ENCODE measurements at places on chromosomes 2 and 18.

GRCh38 chr2:163405298-163405697, 330.5 kb downstream of the FIGN start:
- DNase-seq = no peak

- no peak for DNase-seq
Observed at GRCh38 chr2:71976685-71977084, 171.0 kb downstream of the CYP26B1 start.

DNA sequence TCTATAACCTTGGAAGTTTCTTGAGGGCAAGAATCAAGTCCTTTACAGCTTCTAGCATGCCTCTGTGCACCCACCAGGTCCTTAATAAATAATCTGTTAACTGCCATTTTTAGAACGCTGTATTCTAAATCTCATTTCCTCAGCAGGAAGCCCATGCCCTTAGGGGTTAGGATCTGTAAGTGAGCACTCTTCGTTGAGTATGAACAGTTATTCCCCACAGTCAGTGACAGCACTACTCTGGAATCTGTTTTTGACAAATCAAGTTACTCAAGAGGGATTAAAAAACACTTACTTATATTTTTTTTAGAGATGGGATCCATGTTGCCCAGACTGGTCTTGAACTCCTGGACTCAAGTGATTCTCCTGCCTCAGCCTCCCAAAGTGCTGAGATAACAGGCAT, 14.6 kb downstream of the PAIP2B start:
- no peak for DNase-seq

DNA sequence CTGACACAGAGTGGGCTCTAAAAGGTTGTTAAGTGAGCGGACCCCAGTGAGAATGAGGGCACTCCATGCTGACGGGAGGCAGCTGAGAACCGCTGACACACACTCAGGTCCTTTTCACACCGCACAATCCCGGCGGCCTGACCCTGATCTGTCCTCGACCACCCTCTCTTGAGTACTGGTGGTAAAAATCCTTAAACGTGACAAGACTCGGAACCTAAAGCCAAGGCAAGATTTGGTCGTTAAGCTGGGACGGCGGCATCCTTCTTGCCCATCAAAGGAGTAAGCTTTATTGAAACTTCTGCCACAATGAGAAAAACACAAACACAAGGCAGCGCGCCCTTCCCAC, 569 bp downstream of the TMX3 start:
- no peak for DNase-seq

DNA sequence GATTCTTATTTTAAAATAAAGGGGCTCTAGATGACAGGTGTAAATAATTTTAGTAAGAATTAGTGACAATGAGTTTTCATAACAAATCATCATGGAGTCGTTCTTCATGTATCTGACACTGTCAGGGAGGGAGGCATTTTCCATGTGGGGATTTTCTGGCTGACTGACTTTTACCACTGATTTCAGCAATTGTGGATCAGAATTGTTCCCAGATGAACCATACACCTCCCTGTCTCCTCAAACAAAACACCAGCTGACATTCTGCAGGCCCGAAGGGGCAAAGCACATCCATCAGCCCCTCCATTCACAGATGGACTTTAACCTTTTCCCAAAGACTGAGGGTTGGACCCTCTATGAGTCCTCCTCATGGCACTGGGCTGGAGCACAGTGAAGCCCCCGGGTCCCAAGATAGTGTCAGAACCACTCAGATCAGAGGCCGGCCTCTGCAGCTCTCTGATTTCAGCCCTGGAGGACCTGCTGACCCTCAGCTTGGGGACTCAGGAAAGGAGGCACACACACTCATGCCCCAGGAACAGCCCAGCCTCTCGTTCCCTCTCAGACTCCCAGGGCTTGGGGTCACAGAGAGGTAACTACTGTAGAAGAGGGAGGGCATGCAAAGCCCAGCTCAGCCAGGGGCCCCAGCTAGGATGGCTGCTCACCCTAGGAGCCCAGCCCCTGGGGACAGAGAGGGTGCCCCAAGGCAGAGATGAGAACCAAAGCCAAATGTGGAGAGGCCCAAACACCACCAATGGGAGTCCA, 43.2 kb upstream of the LOXHD1 start:
- no peak for DNase-seq

DNA sequence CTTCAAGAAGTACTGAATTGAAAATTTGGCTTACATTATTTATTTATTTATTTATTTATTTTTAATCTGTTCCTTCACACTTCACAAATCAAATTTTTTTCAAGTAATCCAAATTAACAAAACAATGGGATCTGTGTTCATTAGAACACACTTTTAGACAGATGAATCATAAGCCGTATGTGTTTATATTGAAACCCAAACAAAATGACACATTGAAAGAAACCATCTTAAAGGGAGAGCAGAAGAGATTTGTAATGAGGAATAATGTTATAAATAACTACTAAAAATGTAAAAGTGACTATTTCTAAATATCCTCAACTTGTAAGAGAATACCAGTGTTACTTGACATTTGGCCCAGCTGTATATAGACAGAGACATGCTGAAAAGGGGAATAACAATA, 991.0 kb upstream of the CHAC2 start:
- DNase-seq = no peak

GRCh38 chr2:149716687-149717086, 129.1 kb upstream of the MMADHC start:
- DNase-seq = no peak

GRCh38 chr2:195622966-195623365, 34.1 kb upstream of the SLC39A10 start:
- DNase-seq = no peak

DNA sequence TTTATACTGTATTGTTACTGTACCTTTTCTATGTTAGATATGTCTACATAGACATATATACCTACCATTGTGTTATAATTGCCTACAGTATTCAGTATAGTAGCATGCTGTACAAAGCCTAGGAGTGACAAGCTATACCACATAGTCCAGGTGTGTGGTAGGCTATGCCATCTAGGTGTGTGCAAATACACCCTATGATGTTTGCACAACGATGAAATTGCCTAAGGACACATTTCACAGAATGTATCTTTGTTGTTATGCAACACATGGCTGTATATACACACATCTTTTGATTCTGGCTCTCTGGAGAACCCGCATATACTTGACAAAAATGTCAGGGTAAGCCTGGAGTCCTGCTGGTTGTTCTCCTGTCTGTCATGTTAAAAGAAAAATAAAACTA, 85.1 kb downstream of the BCL2L11 start:
- no peak for DNase-seq

DNA sequence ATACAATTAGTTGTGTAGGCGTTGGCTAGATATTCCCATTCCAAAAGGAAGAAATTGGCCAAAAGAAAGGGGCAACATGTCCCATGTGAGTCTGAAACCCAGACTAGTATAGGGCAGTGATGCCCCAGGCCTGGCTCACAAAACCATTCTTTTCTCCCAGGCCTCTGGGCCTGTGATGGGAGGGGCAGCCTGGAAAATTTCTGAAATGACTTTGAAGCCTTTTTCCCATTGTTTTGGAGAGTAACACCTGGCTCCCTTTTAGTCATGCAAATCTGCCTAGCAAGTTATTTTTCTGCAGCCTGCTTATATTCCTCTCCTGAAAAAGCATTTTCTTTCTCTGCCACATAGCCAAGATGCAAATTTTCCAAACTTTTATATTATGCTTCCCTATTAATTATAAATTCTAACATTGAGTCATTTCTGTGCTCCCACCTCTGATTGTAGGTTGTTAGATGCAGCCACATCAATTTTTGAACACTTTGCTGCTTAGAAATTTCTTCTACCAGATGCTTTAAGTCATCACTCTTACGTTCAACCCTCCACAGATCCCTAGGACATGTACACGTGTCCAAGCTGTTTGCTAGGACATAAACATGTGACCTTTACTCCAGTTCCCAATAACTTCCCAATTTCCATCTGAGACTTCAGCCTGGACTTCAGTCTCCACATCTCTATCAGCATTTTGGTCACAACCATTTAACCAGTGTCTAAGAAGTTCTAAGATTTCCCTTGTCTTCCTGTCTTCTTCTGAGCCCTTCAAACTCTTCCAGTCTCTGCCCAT, 76.1 kb upstream of the MC4R start:
- DNase-seq = no peak

GRCh38 chr2:105929516-105929915, 184.8 kb downstream of the NCK2 start:
- DNase-seq = no peak

DNA sequence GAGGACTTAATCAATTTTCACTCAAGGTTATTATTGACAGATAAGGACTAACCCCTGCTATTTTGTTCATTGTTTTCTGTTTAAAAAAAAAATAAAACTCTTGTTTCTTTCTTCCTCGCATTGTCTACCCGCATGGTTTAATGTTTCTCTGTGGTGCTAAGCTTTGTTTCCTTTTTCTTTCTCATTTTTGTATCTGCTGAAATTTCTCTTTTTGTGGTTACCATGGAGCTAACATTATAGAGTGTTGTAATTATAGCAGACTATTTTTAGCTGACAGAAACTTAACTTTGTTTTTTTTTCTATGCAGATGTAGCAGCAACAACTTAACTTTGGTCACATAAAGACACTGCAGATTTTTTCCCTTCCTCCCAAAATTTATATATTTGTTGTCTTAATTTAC, 43.1 kb upstream of the CHN1 start:
- no peak for DNase-seq

DNA sequence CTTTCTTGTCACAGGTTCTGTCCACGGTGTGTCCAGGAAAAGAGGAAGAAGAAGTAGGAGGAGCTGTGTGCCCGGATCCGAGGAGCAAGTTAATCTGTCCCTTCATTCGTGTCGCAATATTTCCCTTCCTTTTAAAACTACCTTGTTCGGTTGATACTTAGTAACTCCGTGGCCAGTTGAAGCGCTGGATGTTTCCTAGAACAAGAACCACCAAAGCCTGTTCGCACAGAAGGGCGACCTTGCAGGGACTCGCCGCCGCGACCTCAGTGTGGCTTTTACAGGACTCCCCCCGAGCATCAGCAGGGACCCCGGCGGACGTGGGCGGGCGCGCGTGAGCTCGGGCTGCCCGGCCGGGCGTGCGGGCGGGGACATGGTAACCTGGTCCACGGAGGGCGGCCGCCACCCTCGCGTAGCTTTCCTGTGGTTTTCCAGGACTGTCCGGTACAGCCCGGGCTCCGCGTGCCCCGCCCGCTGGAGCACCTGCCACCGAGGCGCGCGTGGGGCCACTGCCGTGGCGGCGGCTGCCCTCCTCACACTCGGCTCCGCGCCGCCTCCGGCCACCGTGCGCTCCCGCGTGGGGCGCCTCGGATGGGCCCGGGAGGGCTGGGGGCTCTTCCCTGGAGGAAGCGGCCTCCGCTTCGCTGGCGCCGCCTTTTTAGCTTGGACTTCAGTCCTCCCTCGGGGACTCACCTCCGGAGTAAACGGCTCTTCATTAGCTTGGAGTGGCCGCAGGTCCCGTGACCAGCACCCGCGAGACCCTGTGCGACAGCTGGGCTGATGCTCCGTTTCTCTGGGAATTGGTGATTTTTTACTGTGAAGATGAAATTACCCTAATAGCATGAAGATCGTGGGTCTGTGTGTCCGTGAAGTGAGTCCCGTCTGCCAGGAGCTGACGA, 9.2 kb upstream of the D2HGDH start:
- DNase-seq = no peak
